ENCODE measurements at places on chromosomes 5 and 9.

- no peak for DNase-seq
These were observed 336.5 kb downstream of the RFX3 start for GRCh38 chr9:3189113-3189861.

DNA sequence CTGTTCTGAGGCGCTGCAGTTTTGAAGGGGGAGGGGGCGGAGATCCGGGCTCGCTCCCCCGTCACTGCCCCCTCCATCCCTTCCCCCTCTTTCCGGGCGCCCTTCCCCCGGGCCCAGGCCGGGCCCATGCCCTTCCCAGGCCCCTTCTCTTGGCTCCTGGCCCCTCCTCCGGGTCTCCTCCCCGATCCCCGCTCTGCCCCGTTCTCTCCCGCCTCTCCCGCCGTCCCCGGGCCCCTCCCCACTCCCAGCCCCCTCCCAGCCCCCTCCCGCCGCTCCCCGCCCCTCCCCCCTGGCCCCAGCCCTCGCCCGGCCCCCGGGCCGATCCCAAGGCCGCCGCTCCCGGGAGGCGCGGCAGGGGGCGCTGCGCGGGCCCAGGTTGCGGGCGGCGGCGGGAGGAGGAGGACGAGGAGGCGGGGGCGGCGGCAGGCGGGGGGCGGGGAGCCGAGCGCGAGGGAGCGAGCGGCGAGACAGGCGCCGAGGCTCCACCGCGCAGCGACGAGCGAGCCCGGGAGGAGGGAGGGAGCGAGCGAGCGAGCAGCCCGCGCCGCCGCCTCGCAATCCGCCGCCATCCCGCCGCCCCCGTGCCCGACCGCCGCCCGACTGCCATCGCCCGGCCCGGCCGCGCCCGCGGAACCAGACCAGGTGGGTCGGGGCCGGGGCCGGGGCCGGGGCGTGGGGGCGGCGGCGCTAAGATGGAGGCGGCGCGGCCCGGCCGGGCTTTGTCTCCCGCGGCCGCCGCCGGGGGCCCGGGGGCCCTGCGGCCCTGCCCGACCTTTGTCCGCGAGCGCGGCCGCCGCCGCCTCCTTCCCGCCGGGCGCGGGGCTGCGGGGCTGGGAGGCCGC, at the start of gene PRRC2B:
Gene PRRC2B, plus strand, starts transcription at position 465 of the 842 bp plus-strand sequence. CDS start 36,059 bp downstream, outside the sequence.
- DNase-seq: peak; percentile 66

DNA sequence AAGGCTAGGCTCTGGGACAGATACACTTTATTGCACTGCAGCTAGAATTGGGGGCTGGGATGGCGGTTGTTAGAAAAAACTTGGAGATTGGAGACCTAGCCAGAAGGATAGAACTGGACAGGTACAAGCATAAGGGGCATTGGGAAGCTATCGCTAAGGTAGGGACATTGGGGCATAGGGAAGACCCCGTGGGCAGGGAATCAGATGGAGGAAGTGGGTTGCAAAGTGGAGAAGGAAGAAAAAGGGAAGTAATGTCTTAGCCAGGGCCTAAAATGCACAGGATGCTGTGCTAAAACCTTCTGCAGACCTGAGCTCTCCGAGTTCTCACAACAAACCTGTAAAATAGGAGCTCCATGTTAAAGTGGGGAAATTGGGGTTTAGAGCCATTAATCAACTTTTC, 178.2 kb downstream of the ZDHHC21 start:
- DNase-seq: no peak

- DNase-seq: no peak
These were observed 47.1 kb downstream of the ABLIM3 start for GRCh38 chr5:149188383-149188782.

DNA sequence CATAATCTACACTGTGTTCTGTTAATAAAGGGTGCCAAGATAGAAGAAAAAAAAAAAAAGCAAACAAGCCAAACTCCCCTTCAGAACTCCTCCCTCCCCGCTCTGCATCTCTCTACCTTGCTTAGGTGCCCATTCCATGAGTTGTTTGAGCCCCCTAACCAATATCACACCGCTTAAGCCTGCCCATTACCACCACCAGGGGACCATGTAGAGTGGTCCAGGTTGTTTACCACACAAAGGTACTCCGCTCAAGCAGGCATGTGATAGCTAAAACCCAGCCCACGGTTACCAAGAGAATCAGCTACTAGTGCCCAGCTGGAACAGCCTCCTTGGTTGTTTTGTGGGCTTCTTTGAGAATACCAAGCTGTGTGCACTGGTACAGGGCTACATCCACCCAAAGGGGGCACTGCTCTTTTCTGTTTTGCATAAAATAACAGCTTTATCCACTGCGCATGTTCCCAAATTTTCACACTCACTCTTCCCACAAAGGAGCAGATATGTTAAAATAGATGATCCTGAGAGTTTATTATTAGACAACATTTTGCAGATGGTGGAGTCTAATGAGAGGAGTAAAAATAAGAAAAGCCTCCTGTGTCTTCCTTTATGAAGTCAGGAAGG, 304.1 kb downstream of the DEPDC1B start:
- DNase-seq: no peak

DNA sequence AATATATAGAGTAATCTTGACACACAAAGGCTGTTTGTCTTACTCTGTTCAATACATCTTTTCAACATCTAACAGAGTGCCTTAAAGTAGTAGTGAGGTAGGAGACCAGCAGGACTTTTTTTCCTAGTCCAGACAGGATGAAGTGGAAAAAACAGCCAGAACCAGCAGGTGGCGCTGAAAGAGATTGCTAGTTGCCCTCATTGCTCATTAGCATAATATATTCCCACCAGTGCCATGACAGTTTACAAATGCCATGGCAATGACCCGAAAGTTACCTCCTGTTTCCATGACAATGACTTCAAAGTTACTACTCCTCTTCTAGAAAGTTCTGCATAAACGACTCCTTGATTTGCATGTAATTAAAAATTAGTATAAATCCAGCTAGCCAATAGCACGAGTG, 387.4 kb downstream of the ACTL7B start:
- peak; percentile 45 for DNase-seq

GRCh38 chr5:59817536-59817935, 76.0 kb downstream of the PDE4D start:
- DNase-seq: no peak

DNA sequence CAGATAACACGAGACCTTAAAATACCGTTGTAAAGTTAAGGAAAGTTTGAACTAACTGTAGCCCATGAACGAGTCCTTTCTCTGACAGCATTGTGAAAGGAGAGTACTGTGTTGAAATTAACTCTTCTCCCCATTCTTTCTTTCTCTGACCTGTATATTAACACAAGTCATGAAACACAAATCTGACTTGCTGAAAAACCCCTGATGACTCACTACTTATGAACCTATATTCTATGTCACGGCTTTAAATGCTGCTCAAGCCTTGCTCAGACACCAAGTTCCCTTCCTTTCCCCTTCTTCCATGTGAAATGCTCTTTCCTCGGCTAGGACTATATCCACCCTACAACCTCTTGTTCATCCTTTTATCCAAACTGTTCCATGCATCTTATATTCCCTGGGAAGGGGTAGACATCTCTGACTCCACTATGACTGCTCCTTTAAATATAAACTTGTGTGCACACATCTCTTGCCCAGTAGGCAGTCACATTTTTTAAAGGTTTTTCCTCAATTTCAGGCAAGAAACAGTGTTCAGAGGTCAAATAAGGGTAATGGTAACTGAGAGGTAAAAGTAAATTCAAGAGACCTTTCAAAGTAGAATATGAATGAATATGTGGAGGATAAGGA, 142.9 kb downstream of the NFIB start:
- no peak for DNase-seq
